ENCODE measurements at places on chromosomes 6 and 20. TPM values are rescaled to one million over a fixed set of nuclear protein-coding genes. Genes with fewer than 3 reads are reported as not detected.

The POFUT1 gene
- total RNA-seq: 33.7 TPM

The ABCC10 gene
- total RNA-seq: 52.3 TPM

The PDE10A gene
- not detected for total RNA-seq

The TREM2 gene
- total RNA-seq: not detected

The ATP5F1E gene
- total RNA-seq: 77.5 TPM

The TRIM31 gene
- not detected for total RNA-seq

All from T-helper 1 cell treated with Interleukin-12 subunit alpha and Interleukin-12 subunit beta and Interleukin-4 antibody, amounts not matched to agents 30 ng/mL and 1 ng/mL, for 36 hours (primary cell).